Activated T-helper 17 cell treated with anti-CD3 and anti-CD28 coated beads, Interleukin-2, amount 50 U/mL, for 72 hours (primary cell): ENCODE measurements at places on chromosomes 5 and 9. TPM values are rescaled to one million over a fixed set of nuclear protein-coding genes. Genes with fewer than 3 reads are reported as not detected.

DNA sequence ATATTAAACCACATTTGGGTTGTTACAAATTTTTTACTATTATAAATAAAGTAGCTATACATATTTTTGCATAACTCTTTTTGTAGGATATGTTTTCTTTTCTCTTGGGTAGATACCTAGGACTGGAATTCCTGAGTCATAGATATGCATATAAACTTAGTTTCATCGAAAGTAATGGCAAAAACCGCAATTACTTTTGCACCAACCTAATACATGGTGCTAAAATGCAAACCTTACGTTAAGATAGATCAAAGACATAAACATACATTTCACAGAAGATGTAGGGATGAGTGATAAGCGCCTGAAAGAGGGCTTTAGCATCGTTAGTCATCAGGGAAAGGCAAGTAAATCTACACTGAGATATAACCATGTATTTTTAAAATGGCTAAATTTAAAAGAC, 178.4 kb upstream of the EFNA5 start:
- no peak for ATAC-seq

- no peak for ATAC-seq
These were observed 92.0 kb downstream of the MVB12B start for GRCh38 chr9:126418608-126419007.

GRCh38 chr5:122385286-122385685, 73.2 kb downstream of the SNCAIP start:
- no peak for ATAC-seq

DNA sequence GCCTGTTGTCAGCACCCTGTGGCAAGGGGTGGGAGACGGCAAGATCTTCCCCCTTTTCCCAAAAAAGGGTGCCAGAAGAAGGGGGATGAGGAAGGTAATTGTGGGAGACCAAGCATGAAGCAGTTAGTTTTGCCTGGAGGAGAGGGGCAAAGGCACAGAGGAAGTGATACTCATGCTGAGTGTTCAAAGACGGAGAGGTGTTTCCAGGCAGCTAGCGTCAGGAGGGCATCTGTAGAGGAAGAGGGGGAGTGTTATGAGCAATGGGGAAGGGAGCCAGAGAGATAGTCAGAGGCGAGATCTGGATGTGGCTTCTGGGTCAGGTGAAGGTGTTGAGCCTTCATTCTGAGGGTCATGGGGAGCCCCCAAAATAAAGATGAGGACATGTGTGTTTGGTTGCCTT, 26.9 kb upstream of the ADAM19 start:
- peak; percentile 58 for ATAC-seq

DNA sequence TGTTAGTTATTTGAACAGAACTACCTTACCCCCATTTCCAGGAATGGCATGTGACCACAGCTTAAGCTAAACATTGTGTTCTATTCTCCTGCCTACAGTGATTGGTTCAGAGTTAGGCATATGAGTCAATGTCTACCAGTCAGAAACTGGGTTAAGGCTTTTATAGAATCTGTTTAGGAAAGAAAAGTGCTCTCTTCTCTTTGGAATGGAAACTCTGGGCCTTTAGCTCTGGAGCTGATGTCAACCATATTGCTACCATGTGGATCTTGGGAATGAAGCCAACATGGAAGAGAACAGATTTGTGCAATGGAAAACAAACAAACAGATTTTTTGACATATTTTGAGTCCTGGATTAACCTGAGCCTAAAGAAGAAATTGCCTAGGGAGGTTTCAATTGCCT, 488.9 kb upstream of the TNC start:
- ATAC-seq, result no peak

Gene ZNF354C
- total RNA-seq, result 4.8 TPM
